ENCODE measurements at places on chromosomes 16 and 17.

DNA sequence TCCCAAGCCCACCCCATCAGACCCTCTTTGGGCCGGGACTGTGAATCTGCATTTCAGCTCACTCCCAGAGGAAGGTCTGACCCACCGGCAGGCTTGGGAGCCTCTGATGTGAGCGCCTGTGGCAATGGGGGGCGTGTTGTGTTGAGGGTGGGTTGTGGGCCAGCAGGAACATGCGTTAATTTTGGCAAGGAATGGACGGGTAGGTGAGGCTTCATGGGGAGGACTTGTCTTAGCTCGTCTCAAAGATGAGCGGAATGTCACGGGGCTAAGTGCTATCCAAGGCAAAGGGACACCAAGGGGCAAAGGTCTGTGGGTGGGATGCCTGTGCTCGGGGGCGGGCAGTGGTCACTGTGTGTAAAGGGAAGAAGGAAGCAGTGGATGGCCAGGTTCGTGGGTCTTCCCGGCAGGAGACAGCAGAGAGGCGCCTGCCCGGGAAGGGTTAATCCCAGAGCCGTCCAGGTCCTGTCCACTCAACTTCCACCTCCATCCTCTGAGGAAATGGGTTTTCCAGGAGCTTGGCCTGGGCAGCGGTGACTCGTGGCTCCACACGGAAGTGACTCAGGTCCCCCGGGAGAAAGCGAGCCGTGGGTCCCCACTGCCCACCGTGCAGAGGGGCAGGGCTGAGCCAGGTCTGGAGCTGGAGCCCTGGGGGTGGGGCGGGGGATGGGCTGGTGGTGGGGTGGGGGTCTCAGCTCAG, 17.4 kb downstream of the ADGRG1 start:
- DNase-seq, result peak; percentile 71

DNA sequence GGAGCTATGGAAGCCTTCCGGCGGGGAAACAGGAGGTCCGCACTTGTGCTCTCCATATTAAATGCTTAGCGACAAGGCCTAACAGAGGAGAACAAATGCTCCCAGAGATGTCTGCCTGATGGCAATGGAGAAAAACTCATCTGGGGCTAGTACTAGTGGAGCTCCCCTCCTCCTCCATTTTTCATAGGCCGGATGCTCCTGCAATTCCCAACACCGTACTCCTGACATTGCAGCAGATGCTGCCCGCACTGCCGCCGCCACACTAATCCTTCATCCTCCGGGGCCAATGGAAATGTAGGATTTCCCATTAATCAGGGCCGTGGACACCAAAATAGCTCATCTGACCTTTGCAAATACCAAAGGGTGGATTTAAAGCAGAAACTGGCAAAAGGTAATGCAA, 27.5 kb downstream of the TOM1L2 start:
- no peak for DNase-seq

- DNase-seq, result no peak
These were observed 141.7 kb upstream of the ANKFN1 start for GRCh38 chr17:56011406-56012131.

- DNase-seq, result no peak
These were observed 185.1 kb downstream of the RPTOR start for GRCh38 chr17:80729761-80730160.

GRCh38 chr16:4064950-4065352, 51.3 kb downstream of the ADCY9 start:
- DNase-seq, result no peak

DNA sequence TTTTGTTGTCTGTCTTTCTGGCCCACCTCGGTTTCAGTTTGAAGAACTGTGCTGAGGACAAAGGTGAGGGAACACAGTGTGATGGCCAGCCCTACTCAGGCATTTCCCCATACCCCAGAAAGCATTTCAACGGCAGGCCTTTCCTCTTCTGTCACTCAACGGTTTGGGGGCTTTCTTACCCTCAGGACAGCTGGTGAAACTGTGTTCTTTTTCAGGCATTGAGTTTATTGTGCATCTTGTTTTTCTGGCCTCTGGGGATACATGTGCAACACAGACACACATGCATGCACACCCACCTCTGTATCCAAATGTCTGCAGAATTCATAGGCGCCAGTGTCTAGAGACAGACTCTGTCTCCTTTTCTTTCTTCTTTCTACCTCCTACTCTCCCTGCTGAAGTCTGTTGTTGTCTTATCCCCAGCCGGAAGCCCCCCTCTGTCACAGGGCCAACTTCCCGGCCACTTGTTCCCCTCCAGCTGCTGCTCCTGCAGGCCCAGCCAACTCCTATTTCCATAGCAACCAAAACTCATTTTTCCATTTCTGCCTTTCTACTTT, 17.0 kb downstream of the CHD9 start:
- DNase-seq, result no peak

DNA sequence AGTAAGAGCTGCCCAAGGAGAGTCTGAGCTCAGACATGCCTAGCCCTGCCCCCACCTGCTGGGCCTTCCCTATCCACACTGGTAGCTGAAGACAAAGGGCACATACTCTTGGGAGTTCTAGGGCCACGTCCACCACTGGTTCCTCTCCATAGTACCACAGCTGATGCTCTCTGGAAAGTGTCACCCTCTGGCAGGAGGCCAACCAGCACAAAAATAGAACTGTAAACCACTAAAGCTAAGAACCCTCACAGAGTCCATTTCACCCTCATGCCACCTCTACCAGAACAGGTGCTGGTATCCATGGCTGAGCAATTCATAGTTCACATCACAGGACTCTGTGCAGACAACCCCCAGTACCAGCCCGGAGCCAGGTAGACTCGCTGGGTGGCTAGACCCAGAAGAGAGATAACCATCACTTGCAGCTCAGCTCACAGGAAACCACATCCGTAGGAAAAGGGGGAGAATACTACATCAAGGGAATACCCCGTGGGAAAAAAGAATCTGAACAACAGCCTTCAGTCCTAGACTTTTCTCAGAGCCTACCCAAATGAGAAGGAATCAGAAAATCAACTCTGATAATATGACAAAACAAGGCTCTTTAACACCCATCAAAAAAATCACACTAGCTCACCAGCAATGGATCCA, 115.3 kb downstream of the CEP112 start:
- peak; percentile 25 for DNase-seq

- DNase-seq, result no peak
These were observed 43.2 kb upstream of the TRAP1 start for GRCh38 chr16:3760518-3760917.

- DNase-seq, result no peak
These were observed 12.9 kb downstream of the ITGAX start for GRCh38 chr16:31367853-31368252.

DNA sequence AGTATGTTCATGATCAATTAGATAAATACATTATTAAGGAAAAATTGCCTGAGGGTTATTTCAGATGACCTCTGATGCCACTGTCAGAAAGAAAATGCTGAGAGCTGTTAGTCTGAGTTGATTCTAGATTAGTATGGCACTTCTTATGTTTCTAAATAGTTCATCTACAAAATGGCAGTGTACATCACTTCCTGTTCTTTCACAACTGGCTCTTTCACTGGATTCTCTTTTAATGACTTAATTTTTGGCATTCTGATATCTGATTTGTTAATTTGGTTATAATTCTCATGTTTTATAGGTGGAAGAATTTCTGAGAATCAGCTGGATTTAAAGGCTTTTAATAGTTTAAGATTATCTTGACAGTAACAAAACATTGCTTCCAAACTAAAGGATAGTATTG, 3.3 kb downstream of the TAOK1 start:
- no peak for DNase-seq

GRCh38 chr17:65220732-65221131, 83.6 kb downstream of the RGS9 start:
- DNase-seq, result peak; percentile 64

DNA sequence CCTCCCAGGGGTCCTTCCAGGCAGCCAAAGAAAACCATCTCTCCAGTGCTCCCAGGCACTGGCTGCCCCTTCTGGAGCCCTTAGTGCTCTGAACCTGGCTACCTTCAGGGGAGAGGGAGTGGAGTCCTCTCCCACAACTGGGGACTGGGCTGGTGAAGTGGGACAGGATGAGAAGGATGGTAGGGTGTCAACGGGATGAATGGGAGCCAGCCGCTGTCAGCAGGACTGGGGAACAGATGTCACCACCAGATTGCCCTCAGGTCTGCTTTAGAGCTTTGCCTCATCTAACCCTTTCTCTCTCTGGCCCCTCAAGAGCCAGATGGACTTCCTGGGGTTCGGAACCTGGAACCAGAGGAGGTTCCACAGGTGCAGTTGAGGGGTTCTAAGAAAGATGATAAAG, 488 bp upstream of the SEBOX start:
- no peak for DNase-seq

- DNase-seq, result peak; percentile 2
These were observed 537 bp downstream of the PALB2 start for GRCh38 chr16:23640615-23640930.

GRCh38 chr16:31532896-31533295, 5.2 kb downstream of the AHSP start:
- no peak for DNase-seq

DNA sequence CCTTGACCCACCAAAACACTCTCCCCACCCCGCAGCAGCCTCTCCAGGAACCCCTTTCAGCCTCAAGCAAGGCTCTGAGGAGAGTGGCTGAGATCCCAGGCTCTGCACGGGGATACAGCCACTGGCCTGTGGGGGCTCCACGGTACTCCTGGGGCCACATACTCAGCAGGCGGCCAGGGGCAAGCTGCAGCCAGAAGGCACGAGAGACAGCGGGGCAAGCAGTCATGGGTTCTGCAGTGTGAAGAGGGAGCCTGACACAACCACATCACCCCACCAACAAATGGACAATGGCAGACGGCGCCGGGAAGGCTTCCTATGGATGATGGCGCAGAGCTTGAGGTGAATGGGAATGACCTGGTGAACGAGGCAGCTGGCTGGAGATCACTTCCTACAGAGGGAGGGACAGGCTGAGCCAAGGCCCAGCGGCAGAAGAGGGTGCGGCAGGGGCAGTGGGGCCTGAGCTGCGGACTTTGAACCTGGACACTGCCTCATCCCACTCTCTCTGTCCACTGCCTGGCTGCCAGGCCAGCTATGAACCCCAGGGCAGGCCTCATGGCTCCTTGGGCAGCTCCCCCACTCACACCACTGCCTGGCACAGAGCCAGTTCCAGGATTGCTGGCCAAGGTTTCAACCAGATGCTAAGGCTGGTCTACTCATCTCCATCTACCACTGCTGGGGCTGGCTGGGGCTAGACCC, 10.8 kb upstream of the BCAR1 start:
- no peak for DNase-seq

- DNase-seq, result peak; percentile 39
These were observed 142.8 kb downstream of the GRIN2A start for GRCh38 chr16:10039220-10040096.
